D341Med (cell line): ENCODE measurements at places on chromosomes 7 and 10.

- DNase-seq = no peak
Measured at GRCh38 chr10:30788307-30788706, 158.8 kb upstream of the LYZL2 start.

DNA sequence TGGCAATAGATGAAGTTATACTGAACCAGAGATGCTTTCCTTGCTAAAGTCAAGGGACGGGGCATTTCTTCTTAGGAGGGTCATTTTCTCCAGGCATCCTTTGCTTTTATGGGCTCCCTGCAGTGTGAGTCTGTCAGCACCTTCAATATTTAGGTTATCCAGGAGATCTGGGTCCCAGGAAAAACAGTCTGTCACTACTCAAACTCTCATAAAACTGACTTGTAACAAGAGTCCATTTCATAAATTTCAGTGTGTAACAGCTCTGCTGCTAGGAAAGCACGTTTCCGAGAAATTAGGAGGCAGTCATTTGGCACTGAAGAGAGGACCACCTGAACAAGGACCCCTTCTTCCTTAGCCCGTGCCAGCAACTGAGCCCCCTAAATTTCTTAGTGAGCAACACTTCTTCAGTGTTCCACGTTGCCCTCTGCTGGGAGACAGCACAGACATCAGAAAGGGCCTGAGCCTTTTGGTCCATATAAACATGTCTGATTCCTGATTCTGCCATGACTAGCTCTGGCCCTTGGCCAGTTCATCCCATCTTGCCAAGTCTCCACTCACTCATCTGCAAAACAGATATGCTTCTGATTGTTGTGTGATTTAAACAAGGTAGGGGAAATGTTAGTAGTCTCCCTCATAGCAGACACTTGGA lies 7.2 kb downstream of the GCC1 start:
- DNase-seq = no peak

DNA sequence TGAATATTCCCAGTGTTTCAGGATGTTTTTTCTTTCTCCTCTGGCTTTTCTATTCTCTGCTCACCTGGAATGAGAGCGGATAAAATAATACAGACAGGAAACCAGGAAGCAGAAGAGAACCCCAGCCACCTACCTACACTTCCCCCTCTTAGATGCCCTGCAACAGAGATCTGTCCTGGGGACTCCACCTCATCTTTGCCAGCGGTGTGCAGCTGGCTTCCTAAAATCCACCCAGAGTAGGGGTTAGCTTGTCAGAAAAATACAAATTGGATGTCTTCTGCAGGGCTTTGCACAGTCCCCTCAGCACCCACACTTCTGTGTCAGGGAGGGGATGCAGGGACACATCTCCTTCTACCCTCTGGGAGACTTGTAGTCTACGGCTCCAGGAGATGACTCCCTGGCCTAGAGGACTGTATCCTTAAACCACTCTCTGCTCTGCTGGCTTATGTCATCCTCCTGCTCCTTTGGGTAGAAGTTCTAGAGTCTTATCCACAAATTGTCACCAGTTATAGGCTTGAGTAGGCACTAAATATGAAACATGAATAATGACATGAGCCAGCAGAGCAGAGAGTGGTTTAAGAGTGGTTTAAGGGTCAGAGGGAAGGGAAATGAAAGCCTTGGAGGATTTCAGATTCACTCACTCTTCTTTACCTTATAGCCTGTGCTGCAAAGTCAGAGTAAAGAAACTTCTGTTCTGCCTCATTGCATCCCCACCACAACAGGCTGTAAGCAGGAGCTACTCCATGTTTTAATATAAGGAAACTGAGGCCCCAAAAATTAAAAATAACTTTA lies 749.4 kb downstream of the AUTS2 start:
- no peak for DNase-seq

DNA sequence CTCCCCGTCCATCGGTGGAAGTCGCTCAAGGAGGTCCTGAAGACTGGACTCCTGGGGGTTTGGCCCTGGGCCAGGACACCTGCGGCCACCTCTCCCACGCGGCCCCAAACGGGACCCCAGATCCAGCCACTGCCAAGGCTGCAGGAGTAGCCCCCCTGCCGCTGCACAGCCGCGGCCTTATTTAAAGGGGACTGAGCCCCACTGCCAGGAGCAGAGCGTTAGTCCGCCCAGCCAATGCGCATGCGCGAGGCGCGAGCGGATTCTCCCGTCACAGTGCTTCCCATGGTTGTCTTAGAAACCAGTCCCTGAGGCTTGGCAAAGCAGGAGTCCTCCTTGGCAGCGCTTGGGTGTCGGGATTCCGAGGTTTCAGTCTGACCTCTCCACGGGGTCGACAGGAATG lies 320.0 kb downstream of the ZNF716 start:
- DNase-seq = no peak

GRCh38 chr10:28983799-28984198 lies 305.1 kb upstream of the LYZL1 start:
- no peak for DNase-seq

- no peak for DNase-seq
Measured at GRCh38 chr10:92799568-92799967, 48.8 kb upstream of the EXOC6 start.

DNA sequence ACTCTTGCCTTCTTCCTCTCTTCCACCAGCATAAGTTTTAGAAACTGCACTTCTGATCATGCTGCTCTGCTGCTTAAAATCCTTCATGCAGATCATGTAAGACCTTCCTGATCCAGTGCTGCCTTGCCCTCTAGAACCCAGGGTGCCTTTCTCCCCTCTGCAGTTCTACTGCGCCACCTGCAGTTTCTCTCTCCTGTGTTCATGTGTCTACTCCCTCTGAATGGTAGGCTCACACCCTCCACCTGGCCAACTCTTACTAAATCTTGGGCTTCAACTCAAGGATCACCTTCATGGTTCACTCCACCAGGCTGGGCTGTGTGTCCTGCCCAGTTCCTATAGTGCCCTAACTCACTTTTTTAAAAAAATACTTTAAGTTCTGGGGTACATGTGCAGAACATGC lies 174.6 kb upstream of the ITGB1 start:
- no peak for DNase-seq

- no peak for DNase-seq
Measured at GRCh38 chr10:52775132-52775647, 2.6 kb upstream of the MBL2 start.

GRCh38 chr7:30771880-30772425 lies 736 bp downstream of the MINDY4 start:
- no peak for DNase-seq
